ENCODE measurements at places on chromosomes 6 and 20. TPM values are rescaled to one million over a fixed set of nuclear protein-coding genes. Genes with fewer than 3 reads are reported as not detected.
A peak's percentile ranks its signal among the peaks of the same experiment; 100 is the strongest.

DNA sequence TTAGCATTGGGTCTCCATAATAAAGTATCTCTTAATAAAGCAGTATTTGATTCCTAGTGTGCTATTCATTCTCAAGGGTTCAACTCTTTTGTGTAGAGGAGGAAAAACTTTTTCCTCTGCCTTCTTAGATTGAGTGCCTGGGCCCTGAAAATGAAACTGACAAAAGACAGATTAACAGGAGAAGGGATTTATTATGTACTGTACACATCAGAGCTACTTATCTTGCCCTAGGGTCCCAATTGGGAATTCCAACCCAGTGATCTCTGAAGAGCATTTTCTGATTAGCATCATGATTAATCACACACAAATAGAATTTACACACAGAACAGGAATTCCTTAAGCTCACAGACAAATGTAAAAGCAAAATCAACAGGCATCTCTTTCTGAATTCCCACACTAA lies 128.9 kb downstream of the CD164 start:
- no peak for DNase-seq

- peak; percentile 89 for DNase-seq
These were observed 32.9 kb downstream of the COX4I2 start for GRCh38 chr20:31670371-31671228.

DNA sequence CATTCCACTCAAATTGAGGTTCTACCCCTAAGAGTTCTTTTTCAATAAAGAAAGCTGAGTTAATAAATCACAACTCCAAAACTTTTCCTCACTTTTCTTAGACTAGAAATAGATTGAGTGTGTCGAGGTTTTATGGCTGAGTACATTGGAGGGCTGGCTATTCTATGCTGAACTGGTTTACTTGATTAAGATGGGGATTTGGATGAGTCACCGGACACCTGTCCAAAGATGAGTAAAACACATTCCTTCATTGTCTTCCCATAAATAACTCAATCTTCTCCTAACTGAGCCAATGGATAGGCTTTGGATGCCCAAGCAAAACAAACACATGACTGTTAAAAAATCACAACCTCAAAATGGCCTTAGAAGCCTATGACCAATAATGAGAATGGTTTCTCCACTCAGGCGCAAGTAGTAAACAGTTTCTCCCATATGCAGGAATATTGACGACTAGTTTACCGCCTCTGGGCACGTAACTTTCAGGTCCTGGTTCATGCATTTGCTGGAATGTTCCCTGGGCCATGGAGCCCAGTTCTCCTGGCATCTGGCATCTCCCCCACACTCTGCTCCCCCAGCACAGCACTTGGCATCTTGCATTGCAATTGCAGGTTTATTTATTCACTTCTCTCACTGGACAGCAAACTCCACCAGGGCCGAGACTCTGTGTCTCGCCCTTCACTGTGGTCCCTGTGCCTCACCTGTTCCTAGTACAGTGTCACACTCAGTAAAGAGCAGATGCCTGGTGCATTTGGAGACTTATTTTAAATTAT lies 43.9 kb downstream of the BCAS1 start:
- no peak for DNase-seq

The SMOC2 gene
- total RNA-seq: 1.9 TPM

The GDAP1L1 gene
- 55.4 TPM for total RNA-seq

The TASP1 gene
- 24.4 TPM for total RNA-seq

DNA sequence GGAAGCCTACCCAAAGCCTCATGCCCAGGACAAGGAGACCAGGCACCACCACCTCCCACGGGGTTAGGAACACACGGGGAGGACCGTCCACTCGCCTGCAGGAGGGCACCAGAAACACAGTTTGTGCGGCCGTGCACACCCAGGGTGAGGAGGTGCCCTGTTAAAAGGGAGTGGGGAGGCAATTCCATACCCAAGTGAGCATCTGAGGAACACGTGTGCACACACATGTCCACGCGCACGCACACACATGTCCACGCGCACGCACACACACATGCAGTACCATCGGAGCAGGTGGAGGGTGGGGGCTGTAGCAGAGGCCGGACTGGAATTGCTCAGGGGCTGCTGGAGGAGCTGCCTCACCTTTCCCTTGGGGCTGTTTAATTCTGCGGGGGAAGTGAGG lies 259.4 kb downstream of the TAF4 start:
- no peak for DNase-seq

GRCh38 chr6:112752305-112752704 lies 405.2 kb downstream of the RFPL4B start:
- DNase-seq: no peak

The ECT2L gene
- total RNA-seq: 0.45 TPM

DNA sequence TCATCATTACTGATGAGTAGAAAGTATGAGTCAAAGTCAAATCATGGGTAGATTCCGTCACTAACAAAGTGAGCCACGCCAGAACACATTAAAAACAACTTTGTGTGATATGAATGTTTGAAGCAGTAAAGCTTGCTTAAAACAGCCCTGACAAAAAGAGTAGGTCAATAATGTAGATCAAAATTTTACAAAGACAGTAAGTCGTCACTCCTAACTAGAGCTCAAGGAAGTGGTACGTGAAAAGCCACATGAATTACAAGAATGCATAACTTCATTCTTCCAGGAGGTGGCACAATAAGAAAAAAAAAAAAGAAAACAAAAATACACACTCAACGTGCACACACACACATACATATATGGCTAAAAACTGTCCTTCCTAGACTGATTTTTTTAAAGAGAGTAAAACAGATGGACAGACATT lies 69.9 kb downstream of the HACE1 start:
- DNase-seq: no peak

The CD40 gene
- total RNA-seq: 1.6 TPM

DNA sequence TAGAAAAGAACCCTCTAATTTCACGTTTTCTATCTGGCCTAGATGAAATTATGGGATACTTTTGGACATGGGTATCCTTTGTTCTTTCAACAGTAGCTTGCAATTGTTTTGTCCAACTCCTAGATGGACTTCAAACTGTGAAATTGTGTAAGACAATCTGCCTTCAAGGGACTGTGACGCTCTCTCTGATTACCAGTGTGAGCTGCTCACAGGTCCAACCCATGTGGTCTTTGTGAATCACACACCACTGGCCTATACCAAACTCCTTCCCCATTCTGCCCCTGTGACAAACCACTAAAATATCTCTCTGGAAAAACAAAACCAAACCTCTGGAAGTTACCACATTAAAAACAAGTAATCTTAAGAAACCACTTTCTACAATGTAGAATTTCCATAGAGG lies 59.5 kb downstream of the NINL start:
- no peak for DNase-seq

The PDYN gene
- total RNA-seq: 0.45 TPM

The AVP gene
- total RNA-seq: not detected

DNA sequence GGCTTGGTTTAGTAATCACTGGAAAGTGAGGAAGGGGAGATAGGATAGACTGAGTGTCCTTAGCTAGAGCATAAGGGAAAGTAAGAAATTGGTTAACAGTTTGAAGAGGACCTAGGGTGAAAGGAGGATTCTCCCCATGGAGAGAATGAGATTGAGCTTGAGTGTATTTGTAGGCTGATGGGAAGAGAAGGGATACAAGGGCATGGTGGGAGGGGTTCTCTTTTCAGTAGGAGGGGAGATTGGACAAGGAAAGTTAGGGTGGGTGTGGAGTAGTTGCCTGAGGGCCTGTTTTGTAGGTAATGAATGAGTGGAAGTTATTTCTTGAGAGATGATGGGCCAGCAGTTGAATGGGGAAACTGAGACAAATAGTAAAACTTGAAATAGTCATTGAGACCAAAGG lies 1.9 kb downstream of the TRMT11 start:
- no peak for DNase-seq

Measured in cerebellum (tissue), 4 donors.